ENCODE measurements at places on chromosomes 5 and 9.

GRCh38 chr5:179732918-179733771, 523 bp downstream of the MAML1 start:
- peak; percentile 15 for DNase-seq

- no peak for DNase-seq
Measured at GRCh38 chr9:90165281-90165680, 477.3 kb downstream of the DIRAS2 start.

GRCh38 chr9:135046739-135047350, 40.6 kb upstream of the OLFM1 start:
- DNase-seq, result no peak

DNA sequence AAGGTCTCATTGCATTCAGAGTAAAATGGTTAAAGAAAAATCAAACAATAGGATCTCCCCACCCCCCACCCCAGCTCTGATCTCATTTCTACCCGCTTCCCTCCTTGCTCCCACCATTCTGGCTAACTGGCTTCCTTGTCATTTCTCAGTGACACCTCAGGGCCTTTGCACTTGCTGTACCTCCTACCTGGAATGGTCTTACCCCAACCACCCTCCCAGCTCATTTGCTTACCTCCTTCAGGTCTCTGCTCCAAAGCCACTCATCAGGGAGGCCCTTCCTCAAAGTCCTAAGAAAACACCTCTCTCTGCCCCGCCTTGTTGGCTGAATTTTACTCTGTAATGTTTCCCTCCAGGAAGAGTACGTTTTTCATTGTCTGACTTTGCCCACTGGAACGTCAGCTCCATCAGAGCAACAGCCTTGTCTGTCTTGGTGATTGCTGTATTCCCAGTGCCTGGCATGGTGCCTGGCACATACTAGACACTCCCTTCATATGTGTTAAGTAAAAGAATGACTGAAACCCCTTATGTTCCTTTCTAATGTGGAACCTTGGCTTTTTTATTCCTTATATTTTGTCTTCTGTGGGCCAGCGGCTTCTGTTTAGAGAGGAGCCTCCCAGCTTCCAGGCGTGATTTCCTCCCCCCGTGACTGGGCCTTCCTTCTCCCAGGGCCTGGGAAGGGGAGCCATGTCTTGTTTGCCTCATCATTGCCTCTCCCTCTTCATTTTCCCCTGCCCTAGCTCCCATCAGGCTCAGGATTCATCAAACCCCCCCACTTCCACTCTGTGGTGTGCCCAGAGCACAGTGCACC, 26.9 kb downstream of the NEURL1B start:
- DNase-seq, result no peak

DNA sequence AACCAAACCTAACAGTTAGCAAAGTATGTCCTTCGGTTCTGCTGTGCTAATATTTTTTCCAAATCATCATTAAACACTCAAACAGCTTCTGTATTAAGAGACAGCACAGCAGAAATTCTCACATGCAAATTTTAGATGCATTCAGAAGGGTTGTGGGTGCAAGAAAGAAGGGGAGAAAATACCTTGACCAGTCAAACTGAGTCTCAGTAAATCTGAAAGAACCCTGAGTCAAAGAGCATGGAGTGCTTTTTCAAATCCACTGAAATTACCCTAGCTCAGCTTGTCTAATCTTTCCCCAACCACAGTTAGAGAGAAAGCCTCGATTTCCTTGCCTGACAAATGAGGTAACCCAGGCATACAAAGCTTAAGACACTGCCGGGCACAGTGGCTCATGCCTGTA, 55.1 kb downstream of the RETREG1 start:
- DNase-seq, result no peak

DNA sequence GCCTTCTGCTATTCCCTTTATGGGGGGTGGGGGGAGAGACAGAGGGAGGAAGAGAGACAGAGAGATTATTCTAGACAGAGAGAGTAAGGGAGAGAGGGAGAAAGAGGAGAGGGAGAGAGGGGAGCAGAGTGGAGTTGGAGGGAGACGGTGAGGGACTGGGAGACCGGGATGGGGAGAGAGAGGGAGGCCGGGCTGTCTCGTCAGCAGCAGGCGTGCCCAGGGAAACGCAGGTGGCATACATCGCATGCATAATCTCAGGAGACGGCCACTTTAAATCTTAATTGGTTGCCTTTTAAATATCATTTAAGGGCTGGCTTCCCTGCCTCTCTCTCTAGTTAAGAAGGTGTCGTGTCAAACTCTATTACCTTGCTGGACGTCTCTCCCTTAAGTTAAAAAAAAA, 8.4 kb downstream of the IRX4 start:
- no peak for DNase-seq

GRCh38 chr9:91817493-91818224, 132.4 kb downstream of the ROR2 start:
- no peak for DNase-seq

Data from HS-27A (cell line).